ENCODE measurements at places on chromosomes 11 and 22.

DNA sequence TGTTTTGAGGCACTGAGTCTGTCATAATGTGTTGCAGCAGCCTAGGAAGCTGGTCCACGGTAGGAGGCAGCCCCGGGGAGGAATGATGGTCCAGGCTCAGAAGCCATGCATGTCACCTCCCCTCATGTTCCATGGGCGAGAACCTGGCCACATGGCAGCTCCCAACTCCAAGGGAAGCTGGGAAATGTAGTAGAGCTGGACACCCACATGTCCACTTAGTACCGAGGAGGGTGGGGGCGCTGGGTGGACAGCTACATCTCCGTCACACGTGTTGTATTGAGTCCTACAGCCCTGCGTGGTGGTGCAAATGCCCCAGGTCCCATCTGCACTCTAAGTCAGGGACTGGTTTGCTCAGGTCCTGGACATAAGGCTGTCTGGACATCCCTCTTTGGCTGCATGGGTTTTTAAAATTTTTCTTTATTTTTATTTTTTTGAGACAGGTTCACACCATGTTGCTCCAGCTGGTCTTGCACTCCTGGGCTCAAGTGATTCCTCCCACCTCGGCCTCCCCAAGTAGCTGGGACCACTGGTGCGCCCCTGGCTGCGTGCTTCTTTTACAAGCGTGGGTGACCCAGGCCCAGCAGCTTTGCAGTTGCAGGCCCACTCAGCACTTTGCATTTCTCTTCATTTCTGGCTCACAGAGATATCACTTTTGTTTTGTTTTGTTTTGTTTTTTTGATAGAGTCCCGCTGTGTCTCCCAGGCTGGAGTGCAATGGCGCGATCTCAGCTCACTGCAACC lies 3.9 kb upstream of the CTTN start:
- no peak for DNase-seq
- H3K4me1 ChIP-seq = peaks cover 16% of the 10 kb centered on the region
- no peaks in the 10 kb centered on the region for H3K36me3 ChIP-seq
- H3K27me3 ChIP-seq = peaks cover 93% of the 10 kb centered on the region
- H3K4me3 ChIP-seq = no peak overlapping the region

- H3K36me3 ChIP-seq = no peaks in the 10 kb centered on the region
- DNase-seq = peak; percentile 11
- no peaks in the 10 kb centered on the region for H3K4me1 ChIP-seq
- no peak overlapping the region for H3K27ac ChIP-seq
- no peak overlapping the region for H3K4me3 ChIP-seq
Measured at GRCh38 chr11:3126901-3127691, 38.0 kb downstream of the OSBPL5 start.

DNA sequence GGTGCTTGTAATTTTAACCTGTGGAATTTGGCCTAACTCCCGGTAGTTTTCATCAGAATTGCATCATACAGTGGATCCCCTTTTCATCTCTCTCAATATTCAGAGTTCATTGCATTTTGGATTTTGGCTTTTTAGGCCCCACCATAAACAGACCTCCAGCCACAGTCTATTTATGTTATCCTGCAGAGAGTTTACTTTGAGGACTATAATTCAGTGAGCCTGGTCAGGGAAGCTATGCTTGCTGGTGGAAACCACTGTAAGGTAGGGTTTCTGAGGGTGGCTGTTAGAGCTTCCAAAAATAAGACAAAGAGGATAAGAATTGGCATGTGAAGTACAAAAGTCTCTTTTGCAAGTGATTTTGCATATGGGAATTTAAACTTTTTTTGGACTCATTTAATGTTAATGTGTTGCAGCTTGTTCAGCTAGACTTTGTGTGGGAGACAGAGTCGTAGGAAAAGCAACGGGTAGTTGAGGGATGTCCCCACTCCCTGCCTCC lies 34.8 kb upstream of the DDI1 start:
- H3K4me3 ChIP-seq = no peak overlapping the region
- H3K4me1 ChIP-seq = no peaks in the 10 kb centered on the region
- H3K27ac ChIP-seq = no peak overlapping the region
- no peaks in the 10 kb centered on the region for H3K27me3 ChIP-seq
- H3K36me3 ChIP-seq = no peaks in the 10 kb centered on the region
- DNase-seq = no peak

GRCh38 chr11:131894615-131895544 lies 524.5 kb downstream of the NTM start:
- no peak overlapping the region for H3K27ac ChIP-seq
- no peaks in the 10 kb centered on the region for H3K4me1 ChIP-seq
- H3K4me3 ChIP-seq = no peak overlapping the region
- H3K27me3 ChIP-seq = no peaks in the 10 kb centered on the region
- no peak for DNase-seq
- no peaks in the 10 kb centered on the region for H3K36me3 ChIP-seq

DNA sequence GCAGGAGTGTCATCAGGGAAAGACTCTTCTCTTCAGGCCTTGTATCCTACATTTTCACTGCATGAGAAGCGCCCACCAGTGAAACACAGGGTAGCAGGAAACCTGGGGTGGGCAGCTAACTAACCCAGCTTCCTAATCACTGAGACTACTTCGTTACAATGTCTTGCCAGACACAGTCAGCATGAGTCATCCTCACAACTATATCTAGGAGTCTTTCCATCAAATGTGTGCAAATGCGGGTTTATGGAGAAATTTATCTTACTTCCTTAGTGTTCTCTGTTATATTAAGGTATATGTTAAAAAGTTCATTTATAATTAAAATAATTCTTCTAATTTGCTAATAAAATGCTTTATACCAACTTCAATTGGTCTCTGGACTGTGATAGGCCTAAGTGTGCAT lies 79.9 kb upstream of the RAB1B start:
- H3K27me3 ChIP-seq = no peaks in the 10 kb centered on the region
- peaks cover 9% of the 10 kb centered on the region for H3K4me1 ChIP-seq
- no peak for DNase-seq
- H3K4me3 ChIP-seq = no peak overlapping the region
- H3K36me3 ChIP-seq = peaks cover 20% of the 10 kb centered on the region

- H3K4me3 ChIP-seq = no peak overlapping the region
- H3K4me1 ChIP-seq = no peaks in the 10 kb centered on the region
- H3K36me3 ChIP-seq = no peaks in the 10 kb centered on the region
- no peaks in the 10 kb centered on the region for H3K27me3 ChIP-seq
Measured at GRCh38 chr11:31714840-31715239, 96.3 kb downstream of the PAX6 start.

- no peak overlapping the region for H3K27ac ChIP-seq
- no peak overlapping the region for H3K4me3 ChIP-seq
- H3K4me1 ChIP-seq = peaks cover 33% of the 10 kb centered on the region
- H3K27me3 ChIP-seq = peaks cover 78% of the 10 kb centered on the region
- no peaks in the 10 kb centered on the region for H3K36me3 ChIP-seq
Measured at GRCh38 chr22:42436404-42436803, 4.2 kb upstream of the NFAM1 start.

DNA sequence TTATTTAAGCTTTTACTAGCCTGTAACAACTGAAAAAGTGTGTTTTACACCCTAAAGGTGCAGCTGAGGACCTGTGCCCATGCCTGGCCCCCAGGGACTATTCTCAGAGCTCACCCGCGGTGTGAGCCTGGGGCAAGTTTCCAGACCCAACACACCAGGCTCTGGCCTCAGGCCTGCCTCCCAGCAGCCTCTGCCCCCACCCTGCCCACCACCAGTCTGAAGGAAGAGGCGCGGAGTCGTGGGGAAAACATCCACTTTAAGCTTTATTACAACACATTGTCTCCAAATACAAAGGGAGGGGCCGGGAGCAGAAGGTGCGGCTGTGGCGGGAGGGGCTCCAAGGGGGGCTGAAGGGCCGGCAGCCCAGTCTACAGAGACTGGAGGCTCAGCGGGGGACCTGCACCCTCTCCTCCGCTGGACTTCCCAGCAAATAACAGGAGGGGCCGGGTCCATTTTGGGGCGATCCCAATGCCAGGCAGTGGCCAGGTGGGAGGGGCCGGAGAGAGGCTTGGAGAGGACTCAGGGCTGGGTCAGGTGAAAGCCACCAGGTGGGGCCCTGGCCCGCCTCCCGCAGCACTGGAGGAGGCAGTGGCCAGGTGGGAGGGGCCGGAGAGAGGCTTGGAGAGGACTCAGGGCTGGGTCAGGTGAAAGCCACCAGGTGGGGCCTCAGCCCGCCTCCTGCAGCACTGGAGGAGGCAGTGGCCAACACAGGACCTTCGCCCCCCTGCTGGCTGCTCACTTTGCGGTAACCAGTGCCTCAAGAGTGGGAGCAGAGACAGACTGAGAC lies 18.1 kb downstream of the DUSP8 start:
- DNase-seq = no peak
- peaks cover 27% of the 10 kb centered on the region for H3K27me3 ChIP-seq
- H3K4me1 ChIP-seq = no peaks in the 10 kb centered on the region
- H3K27ac ChIP-seq = no peak overlapping the region

DNA sequence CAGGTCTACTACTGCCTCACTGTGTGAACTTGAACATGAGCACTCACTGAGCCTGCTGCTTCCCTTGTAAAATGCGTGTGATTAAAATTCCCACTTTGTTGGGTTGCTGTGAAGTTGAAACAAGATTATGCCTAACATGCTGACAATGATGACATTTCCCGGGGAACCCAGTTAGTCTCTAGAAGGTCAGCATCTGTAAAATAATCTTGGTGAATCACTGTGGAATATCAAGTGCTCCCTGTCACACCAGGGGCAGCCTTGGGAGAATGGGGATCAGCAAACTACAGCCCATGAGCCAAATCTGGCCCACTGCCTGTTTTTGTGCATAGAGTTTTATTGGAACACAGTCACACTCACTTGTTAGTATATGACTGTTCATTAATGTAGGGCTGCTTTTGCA lies 335.2 kb downstream of the MIAT start:
- H3K4me1 ChIP-seq = no peaks in the 10 kb centered on the region
- no peak overlapping the region for H3K27ac ChIP-seq
- no peaks in the 10 kb centered on the region for H3K27me3 ChIP-seq
- no peak overlapping the region for H3K4me3 ChIP-seq
- no peak for DNase-seq
